ENCODE measurements at places on chromosomes 7 and 10.

- no peak for DNase-seq
Observed at GRCh38 chr7:121689749-121690148, 183.2 kb upstream of the PTPRZ1 start.

DNA sequence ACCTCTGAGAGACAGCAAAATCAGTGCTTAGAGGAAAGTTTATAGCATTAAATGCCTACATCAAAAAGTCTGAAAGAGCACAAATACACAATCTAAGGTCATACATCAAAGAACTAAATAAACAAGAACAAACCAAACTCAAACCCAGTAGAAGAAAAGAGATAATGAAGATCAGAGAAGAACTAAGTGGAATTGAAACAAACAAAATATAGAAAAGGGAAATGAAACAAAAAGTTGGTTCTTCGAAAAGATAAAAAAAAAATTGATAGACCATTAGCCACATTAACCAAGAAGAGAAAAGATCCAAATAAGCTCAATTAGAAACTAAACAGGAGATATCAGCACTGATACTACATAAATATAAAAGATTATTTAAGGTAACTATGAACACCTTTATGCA lies 280.0 kb upstream of the NRG3 start:
- no peak for DNase-seq

DNA sequence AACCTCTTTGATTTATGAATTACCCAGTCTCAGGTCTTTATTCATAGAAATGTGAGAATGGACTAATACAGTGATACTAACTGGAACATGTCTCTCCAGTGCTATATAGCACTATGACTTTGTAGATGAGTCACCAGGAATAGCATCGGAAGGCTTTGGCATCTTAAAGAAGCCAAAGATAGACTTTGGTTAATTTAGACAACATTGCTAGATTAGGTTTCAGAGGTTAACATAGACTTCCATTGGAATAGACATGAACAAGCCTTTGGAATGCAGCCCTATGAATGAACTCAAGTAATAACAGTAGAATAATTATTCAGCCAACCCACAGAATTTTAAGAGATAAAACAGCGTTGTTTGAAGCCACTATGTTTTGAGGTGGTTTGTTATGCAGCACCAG lies 169.2 kb downstream of the HGF start:
- DNase-seq, result no peak

- DNase-seq, result no peak
Observed at GRCh38 chr7:108358553-108358952, 97.7 kb downstream of the NRCAM start.

GRCh38 chr10:126838316-126838715 lies 66.9 kb upstream of the DOCK1 start:
- no peak for DNase-seq

DNA sequence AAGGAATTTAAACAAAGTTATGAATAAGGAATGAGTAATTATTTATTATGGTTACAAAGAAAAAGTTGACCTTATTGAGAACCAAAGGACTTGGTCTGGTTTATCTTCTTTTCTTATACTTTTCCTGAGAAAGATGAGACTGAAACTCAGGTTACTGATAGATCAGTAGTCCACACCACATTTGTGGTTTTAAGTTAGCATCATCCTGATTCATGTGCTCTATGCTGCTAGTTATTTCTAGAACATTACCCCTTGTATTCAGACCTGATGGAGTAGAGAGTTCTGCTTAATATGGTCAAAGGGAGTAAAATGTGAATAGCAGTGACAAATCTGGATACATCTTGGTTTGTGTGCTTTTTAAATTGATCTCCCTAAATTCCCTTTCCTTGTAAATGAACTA lies 63.8 kb downstream of the FOXP2 start:
- no peak for DNase-seq

DNA sequence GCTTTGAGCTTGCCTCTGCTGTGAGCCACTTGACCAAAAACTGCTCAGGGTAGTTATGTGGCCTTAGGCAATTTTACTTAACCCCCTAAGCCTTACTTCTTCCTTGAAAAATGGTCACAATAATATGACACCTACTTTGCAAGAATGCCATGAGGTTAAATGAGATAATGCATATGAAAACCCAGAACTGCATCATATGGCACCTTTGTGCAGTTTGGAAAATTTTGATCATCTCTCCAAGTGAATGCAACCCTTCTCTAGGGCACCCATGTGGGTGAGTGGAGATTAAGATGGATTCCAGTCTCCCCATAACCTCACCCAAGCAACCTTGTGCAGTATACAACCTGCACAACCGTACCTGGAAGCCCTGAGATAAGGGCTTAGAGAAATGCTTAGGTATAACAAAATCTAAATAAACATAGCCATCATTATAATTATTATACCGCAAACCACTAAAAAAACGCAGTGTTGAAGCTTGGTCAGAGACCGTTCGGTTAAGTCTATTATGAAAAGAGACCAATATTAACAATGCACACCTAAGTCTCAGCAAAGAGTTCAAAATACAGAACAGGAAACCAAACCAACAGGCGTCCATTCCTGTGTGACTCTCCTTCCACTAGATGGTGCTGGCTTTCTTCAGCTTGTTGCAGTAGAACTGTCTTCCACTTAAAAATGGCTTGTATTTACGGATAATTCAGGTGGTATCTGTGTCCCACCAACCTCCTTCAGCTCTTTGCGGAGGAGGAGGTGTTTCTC lies 21.0 kb upstream of the ASB15 start:
- DNase-seq, result peak; percentile 42

- DNase-seq, result no peak
Observed at GRCh38 chr7:92563345-92563744, 26.8 kb downstream of the FAM133B start.

DNA sequence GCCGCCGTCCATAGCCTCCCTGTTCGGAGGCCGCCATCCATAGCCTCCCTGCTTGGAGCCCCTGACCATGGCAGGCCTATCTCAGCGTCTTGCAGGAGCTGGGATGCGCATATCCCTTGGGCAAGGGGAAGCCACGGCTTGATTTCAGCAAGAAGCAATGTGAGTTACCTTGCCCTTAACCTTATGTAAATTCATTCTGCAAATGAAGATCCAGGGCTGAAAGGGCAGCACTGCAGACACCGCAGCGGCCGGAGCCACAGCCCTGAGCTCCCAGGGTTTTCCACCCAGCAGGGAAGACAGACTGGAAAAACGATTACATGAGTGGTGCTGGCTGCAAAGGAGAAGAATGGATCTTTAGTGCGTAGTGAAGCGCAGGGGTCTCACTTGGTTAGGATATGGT lies 95.8 kb downstream of the SEC61G start:
- DNase-seq, result no peak

DNA sequence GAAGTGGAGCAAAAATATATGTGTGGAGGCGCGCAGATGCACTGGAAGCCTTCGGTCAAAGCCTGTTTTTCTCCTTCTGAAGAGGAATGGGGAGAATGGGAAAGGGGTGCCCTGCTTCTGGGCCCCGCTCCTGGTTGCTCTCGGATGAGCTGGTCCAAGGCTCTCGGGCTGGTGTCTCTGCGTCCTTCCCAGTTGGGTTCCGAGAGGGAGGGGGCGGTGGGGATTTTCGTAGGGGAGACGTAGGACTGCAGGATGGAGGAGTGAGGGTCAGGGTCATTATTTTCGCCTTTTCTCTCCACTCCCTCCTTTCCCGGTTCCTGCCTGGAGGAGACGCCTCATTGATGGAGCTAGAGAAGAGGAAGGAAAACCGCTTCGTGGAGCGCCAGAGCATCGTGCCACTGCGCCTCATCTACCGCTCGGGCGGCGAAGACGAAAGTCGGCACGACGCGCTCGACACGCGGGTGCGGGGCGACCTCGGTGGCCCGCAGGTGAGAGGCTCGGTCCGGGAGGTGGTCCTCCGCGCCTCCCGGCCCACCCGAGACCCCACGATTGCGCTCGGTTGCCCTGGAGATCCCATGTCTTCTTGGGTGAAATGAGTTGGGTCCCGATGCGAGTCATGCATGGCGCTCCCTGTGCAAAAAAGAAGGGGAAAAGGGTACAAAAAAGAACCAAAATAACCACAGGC lies 790 bp downstream of the ADAM22 start:
- DNase-seq, result peak; percentile 10

GRCh38 chr10:25049966-25050365 lies 33.6 kb downstream of the THNSL1 start:
- DNase-seq, result no peak

- DNase-seq, result no peak
Observed at GRCh38 chr10:43076876-43077420, at the start of gene RET. Gene RET (plus strand): TSS chr10:43077069. CDS start chr10:43077259, 190 bp downstream.

DNA sequence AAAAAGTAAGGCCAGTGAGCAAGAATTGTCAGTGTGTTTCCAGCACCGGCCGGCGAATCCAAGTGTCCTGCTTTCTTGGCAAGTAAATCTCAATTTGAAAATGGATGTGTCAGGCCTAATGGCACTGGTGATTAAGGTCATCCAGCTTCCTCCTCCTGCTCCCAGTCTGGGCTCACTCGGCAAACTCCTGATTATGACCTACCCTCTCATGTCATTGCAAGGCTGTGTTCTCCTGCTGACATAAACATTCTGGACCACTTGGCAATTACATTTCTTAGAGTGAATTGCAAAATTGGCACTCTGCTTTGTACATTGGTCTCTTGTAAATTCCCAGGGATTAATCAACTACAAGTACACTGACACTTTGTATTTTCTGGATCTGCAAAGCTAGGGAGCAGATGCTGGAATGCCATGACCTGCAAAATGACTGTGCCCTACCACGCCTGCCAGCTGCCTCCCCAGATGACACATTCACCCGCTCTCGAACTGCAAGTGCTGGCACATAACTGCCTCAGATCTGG lies 473.8 kb downstream of the KIF20B start:
- no peak for DNase-seq

DNA sequence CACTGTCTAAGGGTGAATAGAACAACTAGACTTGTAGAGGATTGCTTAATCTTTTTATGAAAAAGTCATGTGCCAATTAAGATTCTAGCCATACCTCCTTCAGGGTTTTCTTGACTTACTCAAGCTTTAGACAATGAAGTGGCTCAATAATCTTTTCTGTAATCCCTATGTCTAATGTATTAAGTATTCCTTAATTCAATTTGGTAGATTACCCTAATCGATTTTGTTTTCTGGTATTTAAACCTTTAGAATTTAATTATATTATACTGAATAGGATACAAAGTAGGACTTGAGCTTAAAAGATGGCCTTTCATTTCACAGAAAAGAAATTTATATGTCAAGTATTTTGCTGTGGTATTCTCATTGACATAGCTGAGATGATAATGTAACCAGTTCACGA lies 597.9 kb upstream of the C7orf33 start:
- DNase-seq, result no peak

DNA sequence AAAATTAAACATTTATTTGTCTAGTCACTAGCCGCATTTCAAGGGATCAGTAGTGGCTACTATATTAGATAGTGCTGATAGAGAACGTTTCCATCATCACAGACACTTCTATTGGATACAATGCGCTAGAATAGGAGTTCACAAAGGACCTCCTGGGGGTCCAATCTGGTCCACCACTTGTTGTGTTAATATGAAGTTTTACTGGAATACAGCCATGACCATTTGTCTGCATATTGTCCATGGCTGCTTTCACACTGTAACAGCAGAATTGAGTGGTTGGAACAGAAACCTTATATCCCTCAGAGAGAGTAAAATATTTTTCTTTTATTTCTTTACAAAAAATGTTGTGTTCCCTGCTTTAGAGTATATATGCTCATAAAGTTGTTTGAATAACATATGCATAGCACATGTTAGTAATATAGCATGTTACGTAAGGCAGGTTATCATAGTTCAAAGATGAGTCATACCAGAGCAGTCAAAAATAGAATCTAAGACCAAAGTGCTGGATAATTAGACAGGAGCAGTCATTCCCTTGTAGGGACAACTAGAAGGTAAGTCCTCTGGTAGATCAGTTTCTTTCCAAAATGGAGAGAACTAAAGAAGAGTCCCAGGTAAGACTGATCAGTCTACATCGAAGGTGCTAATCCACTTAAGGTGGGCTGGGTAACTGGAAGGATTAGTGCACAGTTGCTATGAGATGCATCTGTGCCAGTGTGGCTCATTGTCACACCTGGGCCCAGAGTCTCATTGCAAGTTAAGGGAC lies 14.9 kb downstream of the BZW2 start:
- peak; percentile 44 for DNase-seq

DNA sequence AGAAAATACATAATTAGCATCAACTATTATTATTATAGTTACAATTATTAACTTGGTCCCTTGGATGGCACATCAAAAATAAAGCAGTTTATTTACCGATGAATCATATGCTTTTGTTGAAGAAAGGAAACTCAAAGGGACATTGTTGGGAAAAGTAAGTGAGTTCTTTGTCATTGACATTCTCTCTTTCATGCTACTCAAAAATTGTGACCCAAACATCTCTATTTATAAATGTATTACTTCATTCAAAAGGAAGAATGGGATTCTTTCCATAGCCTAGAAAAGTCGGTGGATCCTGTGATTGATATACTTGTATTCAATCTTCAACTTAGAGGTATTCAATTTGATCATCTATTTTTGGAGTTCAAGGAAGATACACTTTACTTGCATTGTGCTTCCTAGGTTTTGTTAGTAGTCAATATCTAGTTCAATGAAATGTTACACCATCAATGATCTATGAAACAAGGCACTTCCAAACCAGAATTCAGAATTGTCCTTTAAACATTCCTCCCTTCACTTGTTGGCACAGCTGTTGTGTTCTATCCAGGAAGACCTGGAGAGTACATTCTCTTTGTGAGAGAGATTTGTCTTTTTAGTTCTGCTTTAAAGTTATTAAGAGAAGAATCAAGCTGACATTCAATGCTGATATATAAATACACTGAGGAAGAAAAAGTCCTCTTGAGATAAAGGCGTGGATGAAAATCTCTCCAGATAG lies 235.2 kb downstream of the TMEM26 start:
- no peak for DNase-seq

DNA sequence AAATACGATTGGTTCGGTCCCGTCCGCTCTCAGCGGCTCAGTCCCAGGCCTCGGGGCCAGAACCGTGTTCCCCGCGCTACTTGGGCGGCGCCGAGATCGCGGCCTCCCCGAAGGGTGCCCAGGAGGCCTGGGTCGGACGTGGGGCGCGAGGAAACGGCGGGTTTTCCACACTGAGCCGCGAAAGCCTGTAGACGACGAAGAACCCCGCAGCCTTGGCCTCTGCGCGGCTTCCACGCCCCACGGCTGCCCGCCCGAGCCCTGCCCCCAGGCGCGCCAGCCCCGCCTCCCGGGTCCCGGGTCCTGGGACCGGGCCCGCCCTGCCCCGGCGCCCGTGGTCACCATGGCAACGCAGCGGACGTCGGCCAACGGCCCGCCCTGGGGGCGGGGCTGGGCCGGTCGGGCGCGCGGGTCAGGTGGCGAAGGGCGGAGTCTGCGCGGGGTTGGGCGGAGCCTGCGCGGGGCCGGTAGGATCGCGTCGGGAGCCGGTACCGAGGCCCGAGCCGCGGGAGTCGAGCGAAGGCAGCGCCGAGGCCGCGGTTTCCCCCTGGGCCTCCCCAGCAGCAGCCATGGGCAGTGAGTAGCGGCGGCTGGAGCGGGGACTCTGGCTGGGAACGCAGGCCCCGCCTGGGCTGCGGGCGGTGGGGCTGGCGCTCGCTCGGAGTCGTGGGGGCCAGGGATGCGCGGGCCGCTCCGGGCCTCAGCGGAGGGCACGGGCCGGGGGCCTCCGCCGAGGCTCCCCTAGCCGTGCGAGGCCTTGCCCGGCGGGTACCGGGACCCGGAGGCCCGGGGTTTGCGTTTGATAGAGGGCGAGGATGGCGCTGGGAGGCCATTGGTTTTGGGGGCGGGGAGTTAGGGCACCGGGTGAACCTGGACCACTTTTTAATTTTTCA lies at the start of gene SEC61A2:
TSS of gene SEC61A2 (plus strand) at position 456 of the 890 bp plus-strand sequence. CDS start at position 567, 111 bp downstream.
- DNase-seq, result peak; percentile 77

GRCh38 chr10:79488870-79489269 lies 23.5 kb upstream of the EIF5AL1 start:
- DNase-seq, result no peak

GRCh38 chr7:32283546-32283945 lies 206.6 kb downstream of the LSM5 start:
- DNase-seq, result no peak

- no peak for DNase-seq
Observed at GRCh38 chr10:71974489-71975021, 10.4 kb downstream of the CHST3 start.

All from AML-193 (cell line).